ENCODE measurements at places on chromosomes 4 and X. TPM values are rescaled to one million over a fixed set of nuclear protein-coding genes. Genes with fewer than 3 reads are reported as not detected.
A peak's percentile ranks its signal among the peaks of the same experiment; 100 is the strongest.

Gene MAOA
- 6.1 TPM for total RNA-seq

DNA sequence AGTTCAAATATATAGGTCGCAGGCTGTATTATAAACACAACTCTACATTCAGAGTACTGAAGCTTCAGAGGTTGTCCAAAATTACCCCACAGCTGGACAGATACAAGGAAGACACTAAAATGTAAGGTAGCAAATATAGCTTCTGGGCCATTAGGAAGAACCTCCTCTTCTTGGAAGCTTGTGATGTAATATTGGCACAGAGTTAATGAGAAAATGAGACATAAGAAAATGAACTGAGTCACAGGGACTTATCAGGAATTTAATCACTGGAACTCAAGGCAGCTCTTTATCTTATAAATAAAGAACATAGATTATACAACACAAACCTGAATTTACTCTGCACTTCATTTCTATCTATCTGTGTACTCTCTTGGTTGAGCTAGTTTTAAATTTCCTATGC lies 344.7 kb downstream of the PCDH10 start:
- no peak for DNase-seq

DNA sequence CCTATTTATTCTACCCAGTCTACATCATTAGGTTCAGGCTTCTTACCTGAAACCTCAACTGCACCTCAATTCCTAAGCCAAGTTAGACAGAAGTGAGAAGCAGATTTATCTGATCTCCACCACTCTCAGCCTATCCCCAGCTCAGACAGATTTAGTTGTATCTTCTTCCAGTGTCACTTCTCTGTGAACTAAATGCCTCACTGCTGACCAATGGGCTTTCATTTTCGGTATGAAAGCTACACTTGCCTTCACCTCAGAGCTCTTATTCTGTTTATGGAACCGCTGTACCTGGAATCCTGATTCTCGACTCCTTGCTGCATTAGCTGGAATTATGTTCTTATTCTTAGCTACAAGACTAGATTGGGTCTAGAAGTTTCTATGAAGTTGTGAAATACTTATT lies 833.2 kb downstream of the CCSER1 start:
- no peak for DNase-seq

Gene SPANXA2
- total RNA-seq, result not detected

- no peak for DNase-seq
Measured at GRCh38 chrX:31704938-31705337, 633.1 kb upstream of the FTHL17 start.

DNA sequence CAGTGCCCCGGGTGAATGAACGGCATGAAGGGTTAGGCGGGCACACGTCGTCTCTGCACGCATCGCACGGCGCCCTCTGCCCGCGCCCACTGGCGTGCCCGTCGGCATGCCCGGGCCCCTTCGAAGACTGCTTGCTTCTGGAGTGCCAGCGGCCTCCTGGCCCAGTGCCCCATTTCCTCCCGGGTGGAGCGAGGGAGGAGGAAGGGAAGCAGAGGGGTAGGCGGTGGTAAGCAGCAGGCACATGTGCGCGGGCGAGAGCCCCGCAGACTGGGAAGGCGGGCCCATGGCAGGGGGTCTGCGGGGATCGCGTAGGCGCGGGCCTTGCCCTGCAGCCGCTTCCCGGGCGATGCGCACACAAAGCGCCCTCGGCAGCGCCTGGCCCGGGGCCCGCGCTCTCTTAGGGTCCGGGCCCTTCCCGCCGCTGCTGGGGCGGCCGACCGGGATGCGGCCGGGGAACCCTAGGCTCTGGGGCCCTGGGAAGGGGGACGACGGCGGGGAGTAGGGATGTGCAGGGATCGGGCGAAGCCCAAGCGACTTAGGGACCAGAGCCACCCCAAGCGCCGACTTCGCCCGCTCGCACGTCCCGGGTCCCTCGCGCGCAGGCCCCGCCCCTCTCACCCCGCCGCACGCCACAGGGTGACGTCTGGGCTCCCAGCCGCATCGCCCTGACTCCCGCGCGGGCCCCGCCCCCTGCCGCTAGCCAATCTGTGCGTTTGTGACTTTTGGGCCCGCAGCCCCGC lies 866 bp upstream of the EMD start:
- DNase-seq, result peak; percentile 72

DNA sequence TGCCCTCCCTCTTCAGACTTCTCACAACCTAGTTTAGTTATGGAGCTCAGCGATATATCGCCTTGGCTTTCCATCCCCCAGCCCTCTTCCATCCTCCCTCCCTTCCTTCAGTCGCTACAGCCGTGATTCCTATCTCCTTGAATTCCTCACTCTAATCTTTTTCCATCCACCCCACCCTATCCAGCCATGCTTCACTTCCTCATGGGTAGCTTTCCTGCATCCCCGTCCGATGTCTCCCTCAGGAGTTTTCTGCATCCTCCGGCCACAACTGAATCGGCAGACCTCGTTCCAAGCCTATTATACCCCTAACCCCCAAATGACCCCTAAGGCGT lies 456 bp downstream of the SNX12 start:
- DNase-seq, result peak; percentile 10

GRCh38 chrX:70554523-70554922 lies 109.9 kb downstream of the DLG3 start:
- DNase-seq, result no peak

GRCh38 chr4:70471897-70472296 lies at the start of gene MUC7:
TSS of gene MUC7 (plus strand) at chr4:70472197. CDS start at chr4:70474022, 1,825 bp downstream.
- DNase-seq, result peak; percentile 13

DNA sequence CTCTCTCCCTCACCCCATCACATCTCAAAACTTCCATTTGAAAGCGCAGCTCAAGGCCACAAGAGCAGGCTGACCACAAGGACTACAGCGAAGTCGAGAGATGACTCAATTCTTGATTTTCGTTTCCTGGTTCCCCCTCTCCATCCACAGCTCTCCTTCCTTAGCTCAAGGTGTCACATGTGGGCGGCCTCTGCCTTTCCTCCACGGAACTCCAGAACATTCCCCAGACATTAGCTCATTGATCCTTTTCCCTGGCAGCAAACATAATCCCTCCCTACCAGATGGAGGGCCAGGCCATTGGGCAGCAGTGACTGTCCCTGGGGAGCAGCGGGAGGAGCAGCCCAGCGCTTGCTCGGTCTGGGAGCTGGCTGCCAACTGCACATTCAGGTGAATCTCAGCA lies 56.3 kb downstream of the CCDC149 start:
- no peak for DNase-seq

Gene CFAP47
- total RNA-seq, result 1.8 TPM

Gene ASB12
- not detected for total RNA-seq

Gene TMA16
- total RNA-seq, result 84.8 TPM

Gene FAM156A
- total RNA-seq, result 48.2 TPM

- no peak for DNase-seq
Measured at GRCh38 chr4:153062652-153063168, 126.6 kb downstream of the FHDC1 start.

Gene KCNE5
- total RNA-seq, result 0.20 TPM

Data from A673 (cell line).